Testis (tissue), 5 donors: ENCODE measurements at places on chromosomes 4 and X.

GRCh38 chrX:20237864-20238263 is 28.8 kb downstream of the RPS6KA3 start:
- H3K27me3 ChIP-seq, result no peaks in the 10 kb centered on the region
- no peaks in the 10 kb centered on the region for H3K36me3 ChIP-seq
- H3K4me1 ChIP-seq, result no peaks in the 10 kb centered on the region

GRCh38 chr4:100569196-100569595 is 51.4 kb upstream of the EMCN start:
- no peaks in the 10 kb centered on the region for H3K4me1 ChIP-seq
- no peaks in the 10 kb centered on the region for H3K27me3 ChIP-seq
- no peak for DNase-seq
- H3K36me3 ChIP-seq, result no peaks in the 10 kb centered on the region
- H3K4me3 ChIP-seq, result no peak overlapping the region

GRCh38 chr4:151771664-151772063 is 10.9 kb upstream of the GATB start:
- H3K4me1 ChIP-seq, result peaks cover 3% of the 10 kb centered on the region
- H3K4me3 ChIP-seq, result no peak overlapping the region
- no peak overlapping the region for H3K27ac ChIP-seq
- H3K27me3 ChIP-seq, result no peaks in the 10 kb centered on the region
- H3K36me3 ChIP-seq, result no peaks in the 10 kb centered on the region
- no peak for DNase-seq

DNA sequence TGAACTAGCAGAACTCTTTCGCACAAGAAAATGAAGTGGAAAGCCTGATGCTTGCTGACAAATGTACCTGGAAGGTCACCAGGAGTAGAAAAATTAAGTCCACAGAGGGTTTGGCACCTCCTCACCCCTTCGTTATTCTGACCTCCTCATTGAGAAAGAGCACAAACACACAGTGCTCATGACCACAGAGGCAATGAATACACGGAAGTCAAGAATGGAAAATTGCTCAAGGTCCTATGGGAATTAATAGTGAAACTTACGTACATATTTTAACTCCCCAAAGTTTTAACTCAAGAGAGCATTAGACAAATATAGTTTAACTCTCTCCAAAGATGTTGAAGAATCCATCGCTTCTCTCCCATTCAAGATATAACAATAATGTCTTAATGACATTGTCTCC is 83.6 kb upstream of the CAMK2D start:
- no peaks in the 10 kb centered on the region for H3K27me3 ChIP-seq
- no peak overlapping the region for H3K27ac ChIP-seq
- DNase-seq, result no peak
- no peaks in the 10 kb centered on the region for H3K4me1 ChIP-seq
- H3K4me3 ChIP-seq, result no peak overlapping the region
- H3K36me3 ChIP-seq, result no peaks in the 10 kb centered on the region

DNA sequence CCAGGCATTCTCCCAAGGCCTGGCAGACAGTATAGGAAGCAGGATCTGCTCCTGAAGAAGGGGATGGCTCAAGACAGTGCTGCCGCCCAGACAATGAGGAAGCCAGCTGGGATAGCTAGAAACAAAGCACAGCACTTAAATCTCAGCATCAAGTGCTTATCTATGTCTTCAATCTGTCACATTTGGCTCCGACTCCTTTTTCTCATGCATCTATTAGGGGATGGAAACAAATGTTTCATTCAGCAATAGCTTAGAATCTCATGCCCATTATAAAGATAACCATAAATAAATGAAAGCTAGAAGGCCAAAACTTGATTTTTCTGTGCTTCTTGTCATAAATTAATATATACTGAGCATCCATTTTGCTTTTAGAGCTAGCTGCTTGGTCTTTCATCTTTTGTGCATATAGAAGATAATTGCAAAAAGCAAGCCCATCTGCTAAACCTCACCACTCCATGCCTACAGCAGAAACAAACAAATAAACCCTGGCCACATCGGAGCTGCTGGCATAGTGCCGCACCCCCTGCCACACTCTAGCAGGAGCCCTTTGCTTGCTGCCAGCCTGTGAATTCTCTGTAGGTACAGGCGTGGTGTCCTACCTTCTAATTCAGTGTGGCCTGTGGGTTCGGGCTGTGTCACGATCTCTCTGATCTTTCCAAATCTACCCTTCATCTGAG is 75.9 kb downstream of the AASDH start:
- no peak for DNase-seq
- no peaks in the 10 kb centered on the region for H3K36me3 ChIP-seq
- H3K4me1 ChIP-seq, result no peaks in the 10 kb centered on the region
- no peak overlapping the region for H3K27ac ChIP-seq

GRCh38 chr4:86498863-86499166 is 95.3 kb upstream of the PTPN13 start:
- H3K27ac ChIP-seq, result no peak overlapping the region
- H3K4me1 ChIP-seq, result peaks cover 14% of the 10 kb centered on the region
- no peaks in the 10 kb centered on the region for H3K36me3 ChIP-seq
- H3K4me3 ChIP-seq, result no peak overlapping the region
- no peaks in the 10 kb centered on the region for H3K27me3 ChIP-seq
- no peak for DNase-seq

GRCh38 chr4:54545663-54546424 is 111.9 kb upstream of the KIT start:
- H3K4me3 ChIP-seq, result no peak overlapping the region
- H3K4me1 ChIP-seq, result no peaks in the 10 kb centered on the region
- no peaks in the 10 kb centered on the region for H3K36me3 ChIP-seq
- no peak overlapping the region for H3K27ac ChIP-seq

- H3K4me3 ChIP-seq, result no peak overlapping the region
- H3K4me1 ChIP-seq, result no peaks in the 10 kb centered on the region
- DNase-seq, result no peak
- no peaks in the 10 kb centered on the region for H3K36me3 ChIP-seq
Observed at GRCh38 chr4:123783921-123784320, 387.3 kb downstream of the SPRY1 start.

- no peak for DNase-seq
- peaks cover 12% of the 10 kb centered on the region for H3K4me1 ChIP-seq
- H3K27ac ChIP-seq, result no peak overlapping the region
- no peaks in the 10 kb centered on the region for H3K27me3 ChIP-seq
- no peak overlapping the region for H3K4me3 ChIP-seq
- no peaks in the 10 kb centered on the region for H3K36me3 ChIP-seq
Observed at GRCh38 chr4:72314869-72315268, 254.2 kb downstream of the ADAMTS3 start.

DNA sequence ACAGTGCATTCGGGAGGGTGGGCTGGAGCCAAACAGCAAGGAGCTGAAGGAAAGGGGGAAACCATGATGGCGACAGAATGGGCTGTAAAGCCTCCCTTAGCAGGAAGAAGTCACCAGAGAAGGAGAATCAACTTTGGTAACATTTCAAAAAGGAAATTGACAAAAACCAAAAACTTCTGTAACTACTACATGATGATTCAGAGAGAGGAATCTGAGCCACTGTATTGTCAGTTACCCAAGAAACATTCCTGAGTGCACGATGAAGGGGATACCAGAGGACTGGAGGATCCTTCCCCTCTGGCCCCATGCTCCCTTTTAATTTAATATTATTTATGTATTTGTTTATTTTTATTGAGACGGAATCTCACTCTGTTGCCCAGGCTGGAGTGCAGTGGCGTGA is 26.3 kb downstream of the PDHA1 start:
- no peaks in the 10 kb centered on the region for H3K36me3 ChIP-seq
- no peak overlapping the region for H3K4me3 ChIP-seq
- no peaks in the 10 kb centered on the region for H3K4me1 ChIP-seq
- no peak for DNase-seq
- no peaks in the 10 kb centered on the region for H3K27me3 ChIP-seq

- no peak overlapping the region for H3K4me3 ChIP-seq
- peaks cover 7% of the 10 kb centered on the region for H3K4me1 ChIP-seq
- H3K36me3 ChIP-seq, result no peaks in the 10 kb centered on the region
- H3K27ac ChIP-seq, result peak overlapping the region; percentile 16
- DNase-seq, result peak; percentile 33
Observed at GRCh38 chr4:113435893-113436292, 325.6 kb downstream of the CAMK2D start.

DNA sequence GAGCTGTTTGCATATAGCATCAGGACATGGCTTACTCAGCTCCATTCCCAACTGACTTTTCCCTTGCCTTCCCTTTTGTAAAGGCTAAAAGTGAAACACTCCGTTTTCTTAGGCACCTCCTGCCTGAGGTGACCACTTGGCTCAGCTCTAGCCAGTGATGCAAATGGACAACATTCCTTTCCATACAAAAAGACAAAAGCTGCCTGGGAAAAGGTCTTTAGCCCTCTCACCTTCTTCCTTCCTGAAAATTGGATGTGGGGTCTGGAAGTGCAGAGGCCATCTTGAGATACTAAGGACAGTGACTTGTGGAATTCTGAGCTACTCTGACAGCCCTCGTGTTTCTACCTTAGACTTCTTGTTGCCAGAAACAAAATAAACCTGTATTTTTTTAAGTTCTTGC is 27.7 kb upstream of the SFRP2 start:
- H3K4me3 ChIP-seq, result no peak overlapping the region
- H3K27me3 ChIP-seq, result no peaks in the 10 kb centered on the region
- no peaks in the 10 kb centered on the region for H3K36me3 ChIP-seq
- DNase-seq, result no peak
- no peak overlapping the region for H3K27ac ChIP-seq

GRCh38 chrX:20514358-20514757 is 247.6 kb upstream of the RPS6KA3 start:
- H3K4me3 ChIP-seq, result no peak overlapping the region
- H3K4me1 ChIP-seq, result no peaks in the 10 kb centered on the region
- no peak overlapping the region for H3K27ac ChIP-seq
- no peaks in the 10 kb centered on the region for H3K27me3 ChIP-seq
- H3K36me3 ChIP-seq, result no peaks in the 10 kb centered on the region

DNA sequence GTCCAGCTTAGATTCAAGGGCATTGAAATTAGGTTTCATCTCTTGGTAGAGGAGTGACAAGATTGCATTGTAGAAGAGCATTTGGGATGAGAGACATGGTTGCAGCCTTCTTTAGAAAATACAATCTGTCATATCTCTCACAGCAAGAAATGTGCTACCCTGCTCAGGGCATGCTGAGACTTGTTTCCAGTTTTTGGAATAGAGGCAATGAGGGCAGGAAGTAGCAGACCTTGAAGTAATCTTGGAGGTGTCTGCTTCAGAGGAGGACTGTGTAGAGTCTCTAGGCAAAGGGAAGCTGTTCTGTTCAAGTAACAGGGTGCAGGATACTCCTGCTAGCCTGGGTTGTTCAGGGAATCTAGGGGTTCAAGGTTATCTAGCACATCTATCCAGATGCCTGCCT is 116.1 kb upstream of the ZNF827 start:
- no peaks in the 10 kb centered on the region for H3K27me3 ChIP-seq
- no peak overlapping the region for H3K27ac ChIP-seq
- no peak overlapping the region for H3K4me3 ChIP-seq
- H3K36me3 ChIP-seq, result no peaks in the 10 kb centered on the region
- no peak for DNase-seq

- H3K27me3 ChIP-seq, result no peaks in the 10 kb centered on the region
- H3K4me3 ChIP-seq, result no peak overlapping the region
- no peaks in the 10 kb centered on the region for H3K4me1 ChIP-seq
- H3K36me3 ChIP-seq, result no peaks in the 10 kb centered on the region
Observed at GRCh38 chrX:16114611-16115010, 8.8 kb upstream of the GRPR start.

GRCh38 chr4:130238121-130238520 is 1142.2 kb downstream of the C4orf33 start:
- no peaks in the 10 kb centered on the region for H3K36me3 ChIP-seq
- no peak overlapping the region for H3K4me3 ChIP-seq
- no peaks in the 10 kb centered on the region for H3K4me1 ChIP-seq

DNA sequence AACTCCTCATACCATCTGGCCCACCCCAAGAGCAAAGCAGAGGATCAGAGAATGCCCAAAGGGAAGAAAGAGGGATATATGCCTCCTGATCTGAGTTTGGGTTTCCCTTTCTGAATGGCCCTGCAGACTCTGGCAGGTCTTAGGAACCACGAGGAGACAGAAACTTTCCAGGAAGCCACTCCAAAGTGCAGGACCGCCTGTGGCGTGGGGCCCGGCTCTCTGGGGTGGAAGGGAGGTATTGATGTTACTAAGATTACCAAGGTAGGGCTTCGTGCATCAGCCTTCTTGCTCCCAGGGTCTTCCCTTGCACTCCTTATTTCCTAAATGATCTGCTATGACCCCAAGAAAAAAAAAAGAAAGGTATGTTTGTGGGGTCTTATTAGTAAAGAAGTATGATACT is 41.9 kb upstream of the SPRY1 start:
- H3K4me3 ChIP-seq, result no peak overlapping the region
- H3K27me3 ChIP-seq, result no peaks in the 10 kb centered on the region
- H3K36me3 ChIP-seq, result no peaks in the 10 kb centered on the region
- DNase-seq, result no peak
- H3K27ac ChIP-seq, result no peak overlapping the region
- peaks cover 8% of the 10 kb centered on the region for H3K4me1 ChIP-seq

DNA sequence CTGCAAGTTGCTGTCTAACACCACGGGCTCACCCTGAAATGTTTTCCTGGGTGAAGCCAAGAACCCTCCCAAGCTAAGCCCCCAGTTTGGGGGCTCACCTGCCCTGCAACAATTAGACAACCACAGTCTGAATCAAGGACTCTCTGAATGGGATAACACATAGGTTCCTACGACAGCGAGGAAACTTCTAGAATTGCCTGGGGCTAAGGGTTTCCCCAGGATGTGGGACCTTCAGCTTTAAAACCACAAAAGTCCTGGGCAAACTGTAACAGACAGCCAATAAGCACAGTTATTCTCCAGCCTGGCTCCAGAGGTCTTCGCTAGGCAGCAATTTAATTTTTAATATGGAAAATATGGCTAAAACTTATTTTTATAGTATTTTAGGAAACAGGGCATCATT is 162.6 kb downstream of the PRKX start:
- DNase-seq, result no peak
- H3K36me3 ChIP-seq, result no peaks in the 10 kb centered on the region
- H3K4me3 ChIP-seq, result no peak overlapping the region
- H3K4me1 ChIP-seq, result no peaks in the 10 kb centered on the region

DNA sequence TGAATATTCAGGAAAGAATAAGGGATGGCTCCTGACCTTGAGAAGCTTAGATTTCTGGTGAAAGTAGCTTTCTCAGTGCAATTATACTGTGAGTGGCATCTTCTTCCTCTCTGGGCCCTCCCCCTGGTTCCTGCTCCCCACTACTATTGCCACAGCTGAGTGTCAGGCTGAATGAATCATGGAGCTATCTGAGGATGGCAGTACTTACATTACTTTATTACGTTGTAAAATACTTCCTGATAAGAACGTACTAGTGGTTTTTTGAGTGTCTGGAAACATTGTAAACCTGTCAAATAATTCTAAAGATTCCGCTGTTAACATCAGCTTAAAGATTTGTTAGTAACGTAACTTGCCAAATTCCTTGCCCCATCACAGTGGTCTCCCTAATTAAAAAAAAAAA is 36.2 kb downstream of the ARHGAP10 start:
- peaks cover 21% of the 10 kb centered on the region for H3K4me1 ChIP-seq
- no peaks in the 10 kb centered on the region for H3K36me3 ChIP-seq
- no peak overlapping the region for H3K4me3 ChIP-seq

- no peak for DNase-seq
- H3K36me3 ChIP-seq, result no peaks in the 10 kb centered on the region
- H3K27ac ChIP-seq, result no peak overlapping the region
- H3K4me3 ChIP-seq, result no peak overlapping the region
- no peaks in the 10 kb centered on the region for H3K4me1 ChIP-seq
- no peaks in the 10 kb centered on the region for H3K27me3 ChIP-seq
Observed at GRCh38 chr4:79233820-79234219, 92.0 kb downstream of the NAA11 start.
